Esophagus muscularis mucosa (tissue), 4 donors: ENCODE measurements at places on chromosomes 7 and 10.

GRCh38 chr7:28483908-28484605 lies 71.7 kb downstream of the CREB5 start:
- no peak for DNase-seq

GRCh38 chr10:3787016-3787400 lies 2.0 kb upstream of the KLF6 start:
- no peak for DNase-seq

DNA sequence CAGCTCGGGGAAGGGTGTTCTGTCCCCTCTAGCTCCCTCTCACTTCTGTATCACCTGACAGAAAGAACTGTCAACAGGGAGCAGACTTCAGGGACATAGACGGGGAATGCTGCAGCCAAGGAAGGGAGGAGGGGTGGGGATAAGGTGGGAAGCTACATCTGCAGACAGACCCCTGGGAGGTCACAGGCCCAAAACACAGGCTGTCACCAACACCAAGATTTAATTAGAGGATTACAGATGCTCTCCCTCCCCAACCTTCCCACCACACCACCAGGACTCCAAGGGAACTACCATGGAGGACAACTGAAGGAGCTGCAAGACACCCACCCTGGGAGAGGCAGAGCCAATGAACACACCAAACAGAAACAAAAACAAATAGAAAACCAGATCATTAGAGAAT lies 425.2 kb upstream of the VSTM2A start:
- no peak for DNase-seq

GRCh38 chr7:130912862-130913638 lies 179.0 kb upstream of the KLF14 start:
- no peak for DNase-seq

- DNase-seq = no peak
Measured at GRCh38 chr7:141648276-141649114, 53.5 kb downstream of the DENND11 start.

DNA sequence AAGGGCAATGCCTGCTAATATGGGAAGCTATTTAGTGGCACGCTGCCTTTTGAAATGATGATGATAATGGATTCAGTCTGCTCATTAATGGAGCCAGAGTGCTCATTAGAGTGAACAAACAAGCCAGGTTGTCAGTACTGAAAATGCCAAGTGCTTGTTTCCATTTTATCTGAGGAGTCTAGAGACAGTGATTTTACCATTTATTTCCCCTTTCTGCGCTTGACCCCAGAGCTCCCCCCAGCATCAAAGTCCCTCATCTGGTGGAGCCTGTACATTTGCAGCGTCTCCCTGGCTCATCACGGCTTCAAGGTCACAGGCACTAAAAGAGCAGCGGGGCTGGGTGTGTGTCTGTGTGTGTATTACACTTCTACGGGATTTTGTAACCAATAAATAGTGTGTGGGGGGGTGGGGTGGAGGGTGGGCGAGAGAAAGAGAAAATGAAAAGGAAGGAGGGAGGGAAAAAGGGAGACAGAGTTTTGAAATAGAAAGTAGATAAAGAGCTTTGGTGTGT lies 553.8 kb downstream of the TFEC start:
- DNase-seq = no peak

DNA sequence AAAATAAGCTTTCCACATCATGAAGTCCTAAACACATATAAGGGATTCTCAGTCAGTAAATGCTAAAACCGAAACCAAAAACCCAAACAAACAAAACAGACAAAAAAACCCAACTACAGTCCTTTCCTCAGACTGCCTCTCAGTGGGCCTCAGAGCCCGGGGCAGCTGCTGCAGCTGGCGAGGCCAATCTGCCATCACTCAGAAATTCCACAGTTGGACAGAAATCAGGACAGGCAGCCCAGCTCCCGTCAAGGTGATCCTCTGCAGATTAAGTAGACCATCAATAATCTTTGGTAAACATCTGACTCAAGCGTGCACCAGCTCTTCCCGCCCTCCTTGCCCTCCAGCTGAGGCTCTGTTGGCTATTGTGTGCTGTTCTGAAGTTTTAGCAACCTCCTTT lies 142.2 kb downstream of the ATXN7L1 start:
- DNase-seq = no peak

GRCh38 chr7:29557954-29558353 lies 5.7 kb upstream of the PRR15 start:
- no peak for DNase-seq

DNA sequence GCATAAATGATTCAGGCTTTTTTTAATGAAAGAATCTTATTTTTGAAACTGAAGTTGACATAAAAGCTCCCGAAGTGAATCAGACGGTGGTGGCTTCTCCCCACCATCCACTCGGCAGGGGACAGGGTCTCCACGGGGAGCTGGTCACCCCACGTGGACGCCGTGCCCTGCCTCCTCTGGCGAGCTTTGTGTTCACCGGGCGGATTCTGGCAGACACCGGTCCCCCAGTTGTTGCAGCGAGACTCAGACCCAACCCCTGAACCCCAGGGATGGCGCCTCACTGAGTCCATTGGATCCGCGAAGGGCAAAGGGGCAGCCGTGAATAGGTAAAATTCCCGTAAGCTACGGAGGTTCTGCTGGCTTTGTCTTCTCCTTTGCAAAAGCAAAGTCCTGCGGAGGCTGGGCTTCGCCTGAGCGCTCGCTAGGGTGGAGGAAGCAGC lies 38.4 kb downstream of the PTPRN2 start:
- no peak for DNase-seq

DNA sequence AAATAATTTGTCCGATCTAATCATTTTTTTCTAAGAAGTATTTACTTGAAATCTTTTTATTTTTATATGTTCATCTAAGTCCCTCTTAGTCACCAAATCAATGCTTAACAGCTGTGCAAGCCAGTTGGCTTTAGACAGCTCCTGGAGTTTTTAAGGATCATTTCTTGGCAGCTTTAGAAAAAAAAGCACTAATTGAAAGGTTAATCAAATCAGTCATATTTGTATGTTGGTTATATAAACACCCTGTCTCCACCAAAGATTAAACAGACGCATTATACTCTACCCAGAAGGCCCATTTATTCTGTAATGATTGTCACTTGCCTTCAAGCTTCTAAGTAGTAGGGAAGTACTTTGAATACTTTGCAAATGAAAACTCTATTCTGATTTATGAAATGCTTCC lies 60.2 kb downstream of the PAXIP1 start:
- no peak for DNase-seq

GRCh38 chr7:151415375-151416105 lies 5.7 kb upstream of the WDR86 start:
- DNase-seq = no peak

DNA sequence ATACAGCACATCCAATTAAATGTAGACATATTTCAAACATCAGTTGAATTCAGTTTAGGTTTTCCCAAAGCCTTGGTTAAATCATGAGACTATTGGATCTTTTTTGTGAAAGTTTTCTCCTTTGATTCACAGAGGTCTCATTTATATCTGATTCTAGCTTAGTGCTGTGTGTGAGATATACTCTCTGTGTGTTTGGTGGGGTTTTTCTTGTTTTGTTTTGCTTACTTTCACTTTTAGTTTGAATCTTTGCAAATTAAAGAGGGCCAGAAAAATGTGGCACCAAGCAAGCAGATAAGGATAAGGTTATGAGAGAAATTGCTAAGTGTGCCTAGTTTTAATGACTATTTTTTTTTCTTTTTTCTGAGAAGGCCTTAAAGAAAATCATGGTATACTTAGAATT lies 12.6 kb upstream of the OR6B1 start:
- DNase-seq = no peak

- DNase-seq = no peak
Measured at GRCh38 chr7:98877692-98878364, 504 bp upstream of the TRRAP start.

DNA sequence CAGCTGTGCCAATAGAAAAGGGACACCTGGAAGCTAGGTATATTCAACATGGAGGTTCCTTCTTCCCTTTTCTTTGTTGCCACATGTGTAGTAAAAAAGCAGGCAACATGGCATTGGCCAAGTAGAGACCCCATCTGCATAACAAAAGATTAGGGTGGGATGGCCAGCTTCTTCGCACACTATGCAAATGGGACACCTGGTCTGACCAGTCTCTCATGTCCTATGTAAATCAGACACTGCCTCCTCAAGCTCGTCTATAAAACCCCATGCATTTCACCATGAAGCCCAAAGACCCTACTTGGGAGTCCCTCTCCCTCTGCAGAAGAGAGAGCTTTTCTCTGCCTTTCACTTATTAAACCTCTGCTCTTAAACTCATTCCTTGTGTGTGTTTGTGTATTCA lies 53.9 kb downstream of the MYL10 start:
- no peak for DNase-seq

- no peak for DNase-seq
Measured at GRCh38 chr7:157992511-157993160, 595.0 kb downstream of the PTPRN2 start.

DNA sequence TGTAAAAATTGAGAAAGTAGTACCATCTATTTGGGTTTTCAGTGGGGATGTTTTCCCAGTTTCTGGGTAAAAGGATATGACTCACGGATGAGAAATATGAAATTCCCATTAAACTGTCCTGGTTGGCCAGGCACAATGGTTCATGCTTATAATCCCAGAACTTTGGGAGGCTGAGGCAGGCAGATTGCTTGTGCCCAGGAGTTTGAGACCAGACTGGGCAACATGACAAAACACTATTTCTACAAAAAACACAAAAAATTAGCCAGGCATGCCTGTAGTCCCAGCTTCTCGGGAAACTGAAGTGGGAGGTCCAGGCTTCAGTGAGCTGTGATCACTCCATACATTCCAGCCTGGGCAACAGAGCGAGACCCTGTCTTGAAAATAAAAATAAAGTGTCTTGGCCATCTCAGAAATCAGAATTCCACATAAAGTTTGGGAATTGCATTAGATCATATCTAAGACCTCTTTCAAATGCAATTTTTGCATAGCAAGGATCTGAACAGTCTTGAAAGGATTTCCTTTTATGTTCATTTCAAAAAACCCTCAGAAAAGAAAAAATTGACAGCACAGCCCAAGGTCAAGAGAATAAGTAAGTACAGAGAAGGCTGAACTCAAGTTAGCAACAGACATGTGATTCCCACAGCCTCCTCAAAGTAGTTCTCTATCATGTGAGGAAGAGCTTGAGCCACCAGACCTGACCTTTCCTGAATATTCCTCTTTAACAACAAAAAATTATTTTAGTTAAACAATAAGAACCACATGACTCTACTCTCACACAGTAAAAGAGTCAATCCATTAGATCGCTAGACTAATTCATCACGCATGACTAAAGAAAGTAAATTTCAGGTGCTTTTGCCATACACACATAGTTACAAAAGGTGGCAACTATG lies 141.5 kb upstream of the CAV2 start:
- no peak for DNase-seq

- no peak for DNase-seq
Measured at GRCh38 chr10:97042081-97042480, 143.7 kb downstream of the SLIT1 start.

DNA sequence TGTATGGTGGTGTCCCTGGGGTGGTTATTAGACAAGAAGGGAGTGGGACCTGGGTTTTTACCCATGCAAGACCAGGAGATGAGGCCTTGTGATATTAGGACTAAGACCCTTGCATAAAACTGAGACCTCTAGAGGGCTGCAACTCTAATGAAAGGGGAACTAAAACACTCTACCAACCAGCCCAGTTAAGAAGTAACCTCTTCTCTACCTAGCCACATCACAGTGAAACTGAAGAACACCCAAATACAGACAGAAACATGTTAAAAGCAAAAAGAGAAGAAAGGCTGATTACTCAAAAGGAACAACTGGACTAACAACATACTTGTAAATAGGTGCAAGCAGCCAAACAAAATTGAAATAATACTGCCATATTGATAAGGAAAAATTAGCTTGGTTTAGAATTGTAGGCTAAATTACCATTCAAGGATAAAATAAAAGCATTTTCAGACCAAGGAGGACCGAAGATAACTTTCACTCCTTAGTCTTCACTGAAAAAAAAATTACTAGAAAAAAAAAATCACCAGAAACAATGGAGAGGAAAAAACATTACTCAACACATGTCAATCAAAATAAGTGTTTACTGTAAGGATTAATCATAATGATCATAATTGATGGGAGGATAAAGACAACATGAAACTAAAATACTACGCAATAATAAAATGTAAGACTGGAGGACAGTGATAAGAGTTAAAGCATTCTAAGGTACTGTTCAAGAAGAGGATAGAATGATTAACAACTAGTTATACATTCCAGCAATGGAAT lies 27.6 kb downstream of the ERLIN1 start:
- no peak for DNase-seq

DNA sequence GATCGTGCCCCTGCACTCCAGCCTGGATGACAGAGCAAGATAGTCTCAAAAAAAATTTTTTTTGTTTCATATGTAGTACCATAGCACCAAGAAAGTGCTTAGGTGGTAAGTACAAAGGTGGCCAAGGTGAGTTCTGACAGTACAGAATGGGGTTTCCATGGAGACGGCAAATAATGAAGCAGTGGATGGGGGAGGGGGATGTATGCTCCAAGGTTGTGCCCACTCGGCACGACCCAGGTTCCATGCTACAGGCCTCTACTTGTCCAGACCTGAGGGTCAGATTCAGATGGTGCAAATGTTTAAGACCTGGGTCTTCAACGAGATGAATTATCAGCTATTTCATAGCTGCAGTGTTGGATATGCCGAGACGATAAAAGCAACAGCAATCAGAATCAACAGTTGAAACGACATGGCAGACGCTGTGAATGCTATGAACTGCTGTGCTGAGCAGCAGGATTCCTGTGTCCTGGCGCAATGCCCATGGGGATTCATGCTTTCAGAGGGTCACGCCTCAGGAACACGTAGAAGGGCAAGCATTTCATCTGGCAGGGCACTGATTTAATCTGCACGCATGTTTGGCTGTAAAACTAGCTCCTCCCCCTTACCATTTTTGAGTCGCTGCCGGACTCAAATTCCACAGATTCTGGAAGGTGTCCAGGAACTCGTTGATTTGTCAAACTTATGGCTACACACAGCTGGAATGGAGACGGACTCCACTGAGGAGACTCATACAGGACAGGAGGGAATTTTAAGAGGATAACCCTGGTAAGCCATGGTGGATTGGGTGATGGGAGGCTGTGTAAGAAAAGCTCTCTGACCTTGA lies 256.5 kb downstream of the FRMD4A start:
- DNase-seq = peak; percentile 93

GRCh38 chr10:116076621-116077020 lies 196.4 kb downstream of the GFRA1 start:
- DNase-seq = no peak

DNA sequence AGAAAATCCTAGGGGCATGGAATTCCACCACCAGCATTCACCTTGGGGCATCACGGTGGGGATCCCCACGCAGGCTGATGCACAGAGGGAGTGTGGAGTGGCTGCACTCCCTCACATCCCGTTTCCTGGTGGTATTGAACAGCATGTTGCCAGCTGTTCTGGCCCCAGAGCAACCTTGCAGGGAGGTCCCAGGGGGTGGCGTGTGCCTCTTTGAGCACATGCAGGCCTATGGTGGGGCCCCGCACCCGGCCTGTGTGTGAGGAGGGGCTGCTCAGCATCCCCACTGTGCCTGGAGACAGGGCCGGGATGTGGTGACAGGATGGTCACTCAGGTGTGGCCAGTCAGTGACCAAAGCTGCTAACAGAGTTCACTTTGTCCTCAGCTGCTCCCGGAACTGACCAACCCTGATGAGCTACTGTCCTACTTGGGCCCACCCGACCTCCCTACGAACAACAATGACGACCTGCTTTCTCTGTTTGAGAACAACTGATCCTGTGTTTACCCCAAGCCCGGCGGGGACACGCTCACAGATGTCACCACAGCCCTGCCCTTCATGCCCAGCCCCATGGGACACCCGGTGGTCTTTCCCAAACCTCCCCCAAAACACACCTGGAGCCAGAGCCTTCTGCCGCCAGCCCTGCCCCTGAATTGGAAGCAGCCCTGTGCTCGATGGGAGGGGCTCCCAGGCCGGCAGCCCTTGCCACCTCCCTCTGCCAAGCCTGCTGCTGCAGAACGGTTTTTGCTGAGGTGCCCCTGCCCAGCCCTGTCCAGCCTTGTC lies 18.7 kb downstream of the ZMIZ2 start:
- no peak for DNase-seq
